Activated CD8-positive, alpha-beta memory T cell treated with anti-CD3 and anti-CD28 coated beads for 1 hour (primary cell): ENCODE measurements at places on chromosomes 16 and 17.

GRCh38 chr17:82948081-82948511 is 108.3 kb upstream of the ZNF750 start:
- DNase-seq: no peak

DNA sequence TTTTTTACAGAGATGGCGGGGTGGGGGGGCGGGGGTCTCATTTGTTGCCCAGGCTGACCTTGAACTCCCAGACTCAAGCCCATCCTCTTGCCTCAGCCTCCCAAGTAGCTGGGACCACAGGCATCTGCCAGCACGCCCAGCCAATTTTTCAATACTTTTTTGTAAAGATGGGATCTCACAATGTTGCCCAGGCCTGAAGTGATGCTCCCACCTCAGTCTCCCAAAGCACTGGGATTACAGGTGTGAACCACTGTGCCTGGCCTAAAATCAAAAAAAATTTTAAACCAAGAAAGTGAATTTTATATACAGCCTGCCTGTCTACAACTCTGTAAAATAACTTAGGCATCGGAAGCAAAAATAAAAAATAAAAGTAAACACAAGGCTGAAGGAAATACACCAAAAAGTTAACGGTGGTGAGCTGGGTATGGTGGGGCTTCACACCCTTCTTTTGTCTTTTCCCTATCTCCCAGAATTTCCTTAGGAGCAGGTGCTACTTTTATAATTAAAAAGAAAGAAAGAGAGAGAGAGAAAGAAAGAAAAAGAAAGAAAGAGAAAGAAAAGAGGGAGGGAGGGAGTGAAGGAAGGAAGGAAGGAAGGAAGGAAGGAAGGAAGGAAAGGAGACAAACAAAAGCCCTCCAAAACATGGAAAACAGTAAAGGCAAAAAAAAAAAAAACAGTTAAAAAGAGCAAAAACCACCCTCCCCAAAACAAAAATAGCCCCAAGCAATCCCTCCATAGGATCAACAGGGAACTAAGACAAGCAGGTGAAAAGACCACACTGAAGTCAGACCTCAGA is 51.4 kb downstream of the TBC1D16 start:
- DNase-seq: no peak

GRCh38 chr16:82756283-82756599 is 129.5 kb downstream of the CDH13 start:
- no peak for DNase-seq

- no peak for DNase-seq
Measured at GRCh38 chr16:51952500-51952899, 594.4 kb downstream of the TOX3 start.

GRCh38 chr16:80417706-80418271 is 123.0 kb upstream of the DYNLRB2 start:
- no peak for DNase-seq

DNA sequence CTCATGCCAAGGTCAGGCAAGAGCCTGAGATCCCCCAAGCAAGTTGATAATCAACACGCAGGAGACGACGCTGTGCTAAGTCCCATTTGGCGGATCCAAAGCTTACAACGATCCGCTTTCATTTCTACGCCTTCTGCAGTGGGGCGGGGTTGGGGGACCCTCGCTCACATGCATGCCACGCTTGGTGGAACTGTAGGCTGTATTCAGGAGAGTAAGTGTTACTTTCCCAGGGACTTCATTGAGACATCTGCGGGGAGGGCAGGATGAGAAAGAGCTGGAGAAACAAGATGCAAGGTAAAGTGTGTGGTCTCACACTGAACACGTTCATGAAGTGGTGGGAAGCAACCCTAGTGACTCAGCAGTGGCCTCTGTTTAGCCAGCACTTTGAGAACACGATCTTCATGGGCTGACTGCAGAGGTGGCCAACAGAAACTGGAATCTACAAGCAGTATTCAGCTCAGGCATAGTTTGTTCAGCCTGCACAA is 100.5 kb downstream of the XYLT1 start:
- DNase-seq: no peak

DNA sequence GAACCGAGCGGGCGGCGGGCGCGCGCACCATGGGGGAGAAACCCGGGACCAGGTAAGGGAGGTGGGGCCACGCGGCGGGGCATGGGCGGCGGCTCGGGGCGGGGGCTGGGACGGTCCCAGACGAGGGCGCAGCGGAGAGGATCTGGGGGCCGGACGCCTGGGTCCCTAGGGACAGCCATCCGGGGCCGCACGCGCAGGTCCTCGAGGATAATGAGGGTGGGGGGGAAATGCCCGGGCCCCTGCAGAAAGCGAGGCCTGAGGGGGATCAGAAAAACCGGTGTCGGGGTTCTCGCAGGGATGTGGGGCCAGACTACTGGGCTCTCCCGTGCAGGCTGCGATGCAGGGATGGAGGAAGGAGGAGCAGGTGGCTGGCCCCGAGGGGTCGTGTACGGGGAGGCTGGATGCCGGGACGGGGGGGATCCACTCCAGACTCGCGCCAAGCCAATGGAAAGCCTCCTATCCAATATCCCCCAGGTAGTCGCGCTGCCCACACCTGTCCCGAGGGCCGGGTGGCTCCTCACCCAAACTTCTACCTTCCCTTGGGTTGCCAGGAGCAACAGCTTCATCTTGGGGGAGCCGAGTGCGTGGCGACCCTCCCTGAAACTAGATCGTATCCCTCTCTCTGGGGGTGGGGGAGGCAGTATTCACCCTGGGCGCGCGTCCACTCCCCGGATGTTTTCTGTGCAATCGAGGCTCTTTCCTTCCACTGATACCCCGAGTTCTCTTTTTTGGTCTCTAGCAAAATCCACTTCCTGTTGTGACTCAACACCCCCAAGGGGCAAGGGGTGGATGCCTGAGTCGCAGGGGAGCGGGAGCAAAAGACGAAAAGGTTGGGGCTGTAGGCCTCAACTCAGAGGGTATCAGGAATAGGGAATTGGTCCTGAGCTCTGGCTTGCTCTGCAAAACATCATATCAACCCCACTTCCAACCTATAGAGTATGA is 532 bp downstream of the ARRB2 start:
- peak; percentile 25 for DNase-seq

- DNase-seq: no peak
Measured at GRCh38 chr16:22624038-22624799, 113.5 kb downstream of the NPIPB5 start.

DNA sequence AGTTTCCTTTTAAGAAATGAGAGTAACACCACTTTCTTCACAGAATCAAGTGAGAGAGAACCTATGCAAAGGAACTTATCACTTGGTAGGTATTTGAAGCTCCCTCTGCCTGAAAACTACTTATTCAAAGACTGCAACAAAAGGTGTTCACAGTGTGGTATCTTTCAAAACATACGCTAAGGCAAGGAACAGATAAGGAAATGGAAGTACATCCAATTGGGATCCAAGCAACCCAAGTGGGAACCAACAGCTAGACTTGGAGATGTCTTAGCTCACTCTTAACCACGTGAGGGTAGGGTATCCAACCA is 431 bp upstream of the PPM1E start:
- DNase-seq: no peak

- DNase-seq: no peak
Measured at GRCh38 chr17:34757106-34757505, 177.7 kb downstream of the TMEM132E start.

GRCh38 chr16:53953336-53953735 is 249.4 kb downstream of the FTO start:
- no peak for DNase-seq

DNA sequence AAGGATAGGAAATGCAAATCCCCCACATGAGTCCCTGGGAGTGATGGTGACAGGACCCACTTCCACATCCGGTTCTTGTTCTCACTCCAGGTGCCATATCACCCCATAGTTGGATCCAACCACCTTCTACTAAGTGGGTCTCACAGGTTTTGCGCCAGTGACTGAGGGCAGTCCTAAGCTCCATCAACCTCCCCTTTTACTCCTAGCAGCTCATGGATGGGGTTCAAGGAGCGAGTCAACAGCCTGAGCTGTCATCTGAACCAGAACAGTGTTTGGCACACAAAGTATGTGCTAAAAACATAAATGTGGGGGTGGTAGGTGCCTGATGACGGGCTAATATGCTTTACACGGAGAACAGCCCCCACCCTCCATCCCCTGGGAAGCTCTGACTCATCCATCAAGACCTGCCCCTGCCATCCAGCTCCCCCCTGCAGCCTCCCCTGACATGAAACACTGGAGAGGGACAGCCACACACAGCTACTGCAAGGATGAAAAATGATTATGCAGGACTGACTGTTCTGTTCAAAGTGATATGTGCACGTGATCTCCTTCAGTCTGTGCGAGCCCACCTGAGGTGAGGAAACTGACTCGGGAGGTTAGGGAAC is 143.2 kb upstream of the CDH5 start:
- no peak for DNase-seq

DNA sequence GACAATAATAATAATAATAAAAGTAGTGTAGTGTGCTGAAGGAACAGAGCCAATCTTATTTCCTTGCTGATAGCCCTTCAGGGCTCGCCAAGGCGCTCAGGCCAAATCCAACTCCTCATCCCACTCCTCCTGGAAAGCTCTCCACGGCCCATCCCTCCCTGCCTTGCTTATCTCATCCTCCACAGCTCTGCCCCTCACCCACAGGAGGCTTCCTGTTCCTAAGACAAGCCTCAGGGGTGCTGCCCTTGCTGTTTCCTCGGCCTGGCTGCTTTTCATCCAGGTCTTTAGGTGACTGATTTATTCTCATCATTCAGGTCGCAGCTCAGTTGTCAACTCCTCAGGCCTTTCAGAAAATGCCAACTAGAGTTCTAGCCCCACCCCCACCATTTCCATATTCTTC is 11.2 kb downstream of the GTF3C1 start:
- DNase-seq: no peak

DNA sequence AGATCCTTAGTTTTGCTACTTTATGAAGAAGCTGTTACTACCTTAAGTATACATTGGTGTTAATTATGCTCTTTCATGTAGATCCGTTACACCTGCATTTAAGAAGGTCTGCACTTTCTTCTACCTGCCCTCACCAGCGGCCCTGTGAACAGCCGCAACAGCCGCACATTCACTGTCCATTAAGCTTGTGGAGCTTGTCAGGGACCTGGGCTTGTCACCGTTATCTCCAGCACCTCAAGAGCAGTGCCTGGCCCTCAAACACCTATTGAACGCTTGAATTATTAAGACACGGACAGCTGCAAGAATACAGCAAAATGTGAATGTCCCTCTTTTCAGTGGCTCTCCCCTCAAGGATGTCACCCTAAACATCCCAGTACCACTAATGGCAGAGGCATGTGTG is 3.0 kb upstream of the MXRA7 start:
- DNase-seq: no peak
